Breast epithelium (tissue), 4 donors: ENCODE measurements at places on chromosomes 1 and 21. TPM values are rescaled to one million over a fixed set of nuclear protein-coding genes. Genes with fewer than 3 reads are reported as not detected.

Gene UTS2
- total RNA-seq: not detected

DNA sequence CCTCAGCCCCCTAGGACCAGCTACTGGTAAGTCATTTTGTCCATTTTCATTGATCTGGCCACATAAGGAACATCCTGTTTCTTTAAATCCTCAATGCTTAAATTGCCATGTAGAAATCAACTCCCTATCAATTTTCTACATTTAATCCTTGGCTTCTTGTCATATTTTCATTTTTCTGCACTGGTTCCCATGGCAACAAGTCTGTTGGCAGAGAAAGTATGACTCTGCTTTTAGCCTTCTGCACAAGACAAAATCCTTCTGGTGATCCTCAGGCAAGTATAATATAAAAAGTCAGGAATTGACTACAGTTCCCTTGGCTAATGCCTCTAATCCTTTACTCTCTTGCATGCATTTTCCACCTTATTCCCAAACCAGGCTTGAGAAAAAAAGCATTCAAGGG lies 65.0 kb downstream of the LRRC40 start:
- H3K4me3 ChIP-seq: no peak overlapping the region
- no peaks in the 10 kb centered on the region for H3K36me3 ChIP-seq
- no peak for DNase-seq
- H3K27ac ChIP-seq: no peak overlapping the region

GRCh38 chr1:235014756-235015155 lies 113.9 kb downstream of the TOMM20 start:
- H3K27ac ChIP-seq: no peak overlapping the region
- no peaks in the 10 kb centered on the region for H3K27me3 ChIP-seq
- no peaks in the 10 kb centered on the region for H3K4me1 ChIP-seq

GRCh38 chr1:110636149-110636935 lies 30.2 kb upstream of the KCNA2 start:
- H3K36me3 ChIP-seq: no peaks in the 10 kb centered on the region
- DNase-seq: no peak
- H3K4me1 ChIP-seq: no peaks in the 10 kb centered on the region
- no peaks in the 10 kb centered on the region for H3K27me3 ChIP-seq
- H3K4me3 ChIP-seq: no peak overlapping the region
- no peak overlapping the region for H3K27ac ChIP-seq

GRCh38 chr1:229874609-229875008 lies 192.4 kb upstream of the GALNT2 start:
- H3K36me3 ChIP-seq: no peaks in the 10 kb centered on the region
- no peak overlapping the region for H3K27ac ChIP-seq
- no peak for DNase-seq
- no peaks in the 10 kb centered on the region for H3K27me3 ChIP-seq
- H3K4me1 ChIP-seq: no peaks in the 10 kb centered on the region

- H3K4me1 ChIP-seq: no peaks in the 10 kb centered on the region
- H3K27ac ChIP-seq: no peak overlapping the region
- no peak for DNase-seq
- no peak overlapping the region for H3K4me3 ChIP-seq
- no peaks in the 10 kb centered on the region for H3K27me3 ChIP-seq
- H3K36me3 ChIP-seq: no peaks in the 10 kb centered on the region
These were observed 35.1 kb upstream of the PRSS38 start for GRCh38 chr1:227780101-227781044.

GRCh38 chr1:168281603-168282325 lies 1.1 kb downstream of the TBX19 start:
- no peaks in the 10 kb centered on the region for H3K27me3 ChIP-seq
- H3K4me3 ChIP-seq: no peak overlapping the region
- no peaks in the 10 kb centered on the region for H3K4me1 ChIP-seq
- DNase-seq: no peak
- no peaks in the 10 kb centered on the region for H3K36me3 ChIP-seq
